Dermis microvascular lymphatic vessel endothelial cell (primary cell): ENCODE measurements at places on chromosomes 12 and 14. TPM values are rescaled to one million over a fixed set of nuclear protein-coding genes. Genes with fewer than 3 reads are reported as not detected.
A peak's percentile ranks its signal among the peaks of the same experiment; 100 is the strongest.

Gene FAM181A
- total RNA-seq: not detected in 2 replicates

Gene AICDA
- not detected in 2 replicates for total RNA-seq

- DNase-seq: no peak
These were observed 8.7 kb downstream of the STAC3 start for GRCh38 chr12:57242329-57242690.

DNA sequence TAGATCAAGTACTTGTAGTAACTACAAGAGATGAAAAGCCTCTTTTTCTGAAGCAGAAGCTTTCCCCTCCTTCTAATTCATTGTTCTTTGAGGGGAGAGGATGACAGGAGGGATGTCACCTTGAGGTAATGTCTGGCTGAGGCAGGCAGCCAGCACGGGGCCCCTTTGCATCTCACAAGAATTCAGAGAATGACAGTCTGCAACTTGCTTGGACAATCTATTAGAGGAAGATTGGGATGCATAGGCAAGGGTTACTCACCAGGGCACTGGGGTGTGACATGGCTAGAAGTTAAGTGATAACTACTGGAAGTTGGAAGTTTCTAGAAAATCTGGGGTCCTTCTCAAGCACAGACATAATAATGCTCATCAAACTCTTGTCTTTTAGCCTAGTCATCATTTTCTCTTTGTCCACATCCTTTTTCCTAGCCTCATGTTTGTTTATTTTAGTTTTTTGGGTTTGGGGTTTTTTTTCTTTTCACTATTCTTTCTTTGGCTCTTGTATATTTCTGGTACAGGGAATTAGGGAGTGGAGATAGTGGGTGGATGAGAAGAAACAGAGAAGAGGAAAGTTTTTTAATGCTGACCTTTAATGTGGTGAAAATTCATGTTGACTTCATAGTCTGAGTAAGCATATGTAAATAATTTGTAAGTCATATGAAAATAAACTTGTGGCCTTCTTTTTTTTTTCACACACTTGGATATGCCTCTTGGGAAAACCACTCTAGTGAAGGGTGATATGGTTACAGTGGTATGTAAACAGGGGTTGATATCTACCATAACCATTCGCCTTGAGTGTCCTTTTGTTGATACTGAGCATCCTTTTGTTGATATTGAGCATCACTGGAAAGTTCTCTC lies 55.1 kb downstream of the TTLL5 start:
- DNase-seq: no peak

- DNase-seq: no peak
These were observed 8.6 kb downstream of the SLC38A6 start for GRCh38 chr14:60989599-60989998.

DNA sequence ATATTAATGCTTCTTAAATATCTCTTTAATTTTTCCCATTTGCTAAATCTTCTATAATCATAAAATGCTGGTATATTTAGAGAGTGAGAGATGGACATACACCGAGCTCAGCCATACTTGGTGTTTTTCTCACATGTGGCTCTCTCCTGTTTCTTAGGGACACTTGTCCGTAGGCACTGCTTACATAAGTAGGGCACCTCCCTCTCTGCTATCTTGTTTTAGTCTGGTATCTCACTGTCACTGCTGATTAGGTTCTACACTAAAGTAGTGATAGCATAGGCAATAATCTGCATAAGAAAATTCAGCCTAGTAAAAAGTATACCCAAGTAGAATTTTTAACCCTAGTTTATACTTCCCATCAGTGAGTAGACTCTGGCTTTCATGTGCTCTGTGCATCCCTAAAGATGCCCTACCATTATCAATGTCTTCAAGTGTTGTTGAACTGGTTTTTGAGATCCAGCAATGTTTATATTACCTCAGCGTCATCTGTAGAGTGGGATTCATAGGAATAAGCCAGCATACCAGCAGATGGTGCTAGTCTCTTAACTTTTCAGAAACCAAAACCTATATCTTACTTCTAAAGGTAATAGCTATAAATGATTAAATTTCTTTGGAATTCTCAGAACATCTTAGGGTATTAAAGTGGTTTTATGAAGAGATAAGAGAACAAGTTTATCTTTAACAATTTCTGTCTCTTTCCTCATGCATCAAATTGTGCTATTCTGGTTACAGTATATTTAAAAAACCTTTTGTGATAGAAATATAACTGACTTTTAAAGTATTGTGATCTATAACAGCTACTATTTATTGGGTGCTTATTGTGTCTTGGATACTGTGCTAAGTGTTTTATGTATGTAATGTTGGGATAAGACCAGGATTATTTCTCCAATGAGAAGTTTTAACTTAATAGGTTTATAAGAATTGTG lies 32.9 kb downstream of the ARID2 start:
- peak; percentile 50 for DNase-seq

GRCh38 chr12:88633312-88633711 lies 53.0 kb upstream of the KITLG start:
- DNase-seq: no peak

- DNase-seq: no peak
These were observed 344.5 kb upstream of the NAV3 start for GRCh38 chr12:77485961-77486854.
